Daoy (cell line): ENCODE measurements at places on chromosomes 16 and 17.

GRCh38 chr16:60459463-60459862, 1576.8 kb downstream of the CDH8 start:
- DNase-seq: no peak

DNA sequence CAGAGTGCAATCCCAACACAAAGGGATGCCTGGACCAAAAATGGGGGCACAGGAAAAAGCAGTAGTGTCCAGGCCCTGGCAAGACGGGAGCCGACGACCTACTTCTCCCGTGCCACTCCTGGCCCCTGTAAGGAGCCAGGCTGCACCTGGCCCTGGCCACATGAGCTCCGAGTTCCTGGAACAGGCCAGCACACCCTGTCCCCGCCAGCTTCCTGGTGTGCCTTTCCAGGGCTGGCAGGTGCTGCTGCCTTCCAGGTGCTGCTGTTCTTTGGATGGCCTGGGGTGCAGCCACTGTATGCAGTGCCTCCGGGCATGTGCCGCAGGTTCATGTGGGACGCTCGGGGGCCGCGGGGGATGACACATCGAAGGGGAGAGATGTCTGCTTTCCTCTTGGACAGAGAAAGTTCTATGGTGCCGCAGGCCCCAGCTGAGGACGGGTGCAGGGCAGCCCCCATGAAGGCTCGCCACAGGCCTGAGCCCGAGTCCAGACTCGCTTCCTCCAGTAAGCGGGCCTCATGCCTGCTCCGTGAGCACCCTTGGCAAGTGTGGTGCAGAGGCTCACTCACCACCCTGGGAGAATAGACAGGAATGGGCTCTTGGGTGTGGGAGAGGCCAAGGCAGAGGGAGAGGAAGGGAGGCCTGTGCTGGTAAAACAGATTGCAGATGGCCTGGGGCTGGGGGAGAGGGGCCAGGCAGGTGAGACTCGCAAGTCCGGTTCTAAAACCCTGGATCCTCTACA, 54.7 kb upstream of the FASN start:
- DNase-seq: no peak

DNA sequence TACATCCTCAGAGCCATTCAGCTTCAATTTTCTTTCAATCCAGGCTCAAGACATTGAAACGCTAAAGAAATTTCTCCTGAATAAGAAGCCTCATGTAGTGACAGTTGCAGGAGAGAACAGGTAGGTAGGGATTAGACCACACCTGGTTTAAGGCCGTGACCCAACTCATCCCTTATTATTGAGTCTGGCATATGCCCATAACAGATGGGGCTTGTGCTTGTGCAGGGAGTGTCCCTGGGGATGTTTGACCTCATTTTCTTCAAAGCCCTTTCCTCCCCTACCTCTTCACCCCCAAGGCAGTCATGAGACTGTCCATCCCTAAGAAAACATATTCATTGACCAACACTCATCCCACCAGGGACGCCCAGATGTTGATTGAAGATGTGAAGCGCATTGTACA, 24.3 kb downstream of the SUPT6H start:
- DNase-seq: no peak

DNA sequence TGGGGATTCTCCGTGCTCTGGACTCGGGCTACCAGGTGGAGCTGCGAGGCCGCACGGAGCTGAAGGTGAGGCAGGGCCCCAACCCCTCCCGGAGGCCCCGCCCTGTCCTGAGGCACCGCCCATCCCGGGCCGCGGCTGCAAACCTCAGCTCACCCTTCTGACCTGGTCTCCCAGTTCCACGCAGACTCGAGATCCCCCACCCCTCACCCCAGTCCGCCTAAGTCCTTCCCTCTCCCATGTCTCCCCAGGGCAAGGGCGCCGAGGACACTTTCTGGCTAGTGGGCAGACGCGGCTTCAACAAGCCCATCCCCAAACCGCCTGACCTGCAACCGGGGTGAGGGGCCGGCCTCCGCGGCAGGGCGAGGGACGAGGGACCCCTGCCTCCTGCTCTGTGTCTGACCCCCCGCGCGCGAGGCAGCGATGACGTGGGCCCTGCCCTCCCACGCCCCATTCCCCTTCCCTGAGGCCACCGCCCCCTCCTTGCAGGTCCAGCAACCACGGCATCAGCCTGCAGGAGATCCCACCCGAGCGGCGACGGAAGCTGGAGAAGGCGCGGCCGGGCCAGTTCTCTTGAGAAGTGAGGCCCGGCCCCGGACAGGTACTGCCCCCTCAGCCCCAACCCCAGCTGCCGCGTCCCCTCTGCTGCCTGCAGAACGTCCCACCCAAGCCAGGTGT, 13.7 kb downstream of the GUCY2D start:
- DNase-seq: peak; percentile 13

DNA sequence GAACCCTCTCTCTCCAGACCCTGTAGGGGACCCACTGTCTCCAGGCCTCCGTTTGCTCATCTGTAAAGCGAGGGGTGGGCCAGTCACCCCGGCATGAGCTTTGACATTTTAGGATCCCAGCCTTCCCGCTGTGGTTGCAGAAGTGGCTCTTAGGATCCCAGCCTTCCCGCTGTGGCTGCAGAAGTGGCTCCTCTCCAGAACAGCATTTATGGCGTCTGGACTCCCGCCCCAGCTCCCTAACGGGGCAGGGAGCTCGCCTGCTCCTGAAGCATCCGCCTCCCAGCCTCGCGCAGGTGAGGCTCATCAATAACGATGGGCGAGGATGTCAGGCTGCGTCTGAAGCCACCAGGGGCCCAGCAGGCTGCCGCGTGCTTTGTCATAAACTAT, 222.3 kb upstream of the TNRC6C start:
- no peak for DNase-seq

DNA sequence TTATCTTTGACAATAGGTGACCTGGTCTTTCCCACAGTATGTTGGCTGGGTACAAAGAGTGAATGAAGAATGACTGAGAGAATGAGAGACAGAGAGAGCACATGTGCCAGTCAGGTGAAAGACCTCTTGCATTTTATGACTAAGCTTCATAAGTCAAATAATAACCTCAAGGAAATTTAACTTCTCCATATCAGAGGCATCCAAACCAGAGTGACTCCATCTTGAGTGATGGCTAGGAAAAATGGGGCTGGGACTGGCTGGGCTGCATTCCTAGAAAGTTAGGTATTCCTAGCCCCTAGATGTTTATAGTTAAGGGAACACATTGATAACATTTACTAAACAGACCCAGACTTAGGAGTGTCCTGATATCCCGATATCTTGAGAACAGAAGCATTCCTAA, 3.9 kb upstream of the RBL2 start:
- DNase-seq: no peak

DNA sequence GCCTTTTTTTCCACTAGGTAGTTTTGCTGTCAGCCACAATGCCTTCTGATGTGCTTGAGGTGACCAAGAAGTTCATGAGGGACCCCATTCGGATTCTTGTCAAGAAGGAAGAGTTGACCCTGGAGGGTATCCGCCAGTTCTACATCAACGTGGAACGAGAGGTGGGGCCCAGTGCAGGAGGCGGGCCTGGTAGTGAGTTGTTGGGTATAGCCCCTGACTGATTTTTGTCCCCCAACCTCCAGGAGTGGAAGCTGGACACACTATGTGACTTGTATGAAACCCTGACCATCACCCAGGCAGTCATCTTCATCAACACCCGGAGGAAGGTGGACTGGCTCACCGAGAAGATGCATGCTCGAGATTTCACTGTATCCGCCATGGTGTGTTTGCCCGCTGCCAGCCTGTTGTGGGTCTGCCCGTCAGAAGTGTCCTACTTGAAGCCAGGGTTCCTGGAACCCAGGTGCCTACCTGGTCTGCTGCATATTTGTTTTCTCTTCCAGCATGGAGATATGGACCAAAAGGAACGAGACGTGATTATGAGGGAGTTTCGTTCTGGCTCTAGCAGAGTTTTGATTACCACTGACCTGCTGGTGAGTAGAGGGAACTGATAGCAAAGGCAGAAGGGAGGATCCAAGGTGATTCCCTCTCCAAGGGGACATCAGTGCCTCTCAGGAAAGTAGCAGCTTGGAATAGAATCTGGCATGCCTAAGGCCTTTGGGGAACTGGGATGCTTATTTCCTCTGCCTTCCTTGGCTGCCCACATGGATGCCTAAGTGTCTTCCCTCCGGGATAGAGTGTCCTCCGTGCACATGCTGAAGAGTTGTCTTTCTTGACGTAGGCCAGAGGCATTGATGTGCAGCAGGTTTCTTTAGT, 1.9 kb upstream of the CD68 start:
- no peak for DNase-seq

DNA sequence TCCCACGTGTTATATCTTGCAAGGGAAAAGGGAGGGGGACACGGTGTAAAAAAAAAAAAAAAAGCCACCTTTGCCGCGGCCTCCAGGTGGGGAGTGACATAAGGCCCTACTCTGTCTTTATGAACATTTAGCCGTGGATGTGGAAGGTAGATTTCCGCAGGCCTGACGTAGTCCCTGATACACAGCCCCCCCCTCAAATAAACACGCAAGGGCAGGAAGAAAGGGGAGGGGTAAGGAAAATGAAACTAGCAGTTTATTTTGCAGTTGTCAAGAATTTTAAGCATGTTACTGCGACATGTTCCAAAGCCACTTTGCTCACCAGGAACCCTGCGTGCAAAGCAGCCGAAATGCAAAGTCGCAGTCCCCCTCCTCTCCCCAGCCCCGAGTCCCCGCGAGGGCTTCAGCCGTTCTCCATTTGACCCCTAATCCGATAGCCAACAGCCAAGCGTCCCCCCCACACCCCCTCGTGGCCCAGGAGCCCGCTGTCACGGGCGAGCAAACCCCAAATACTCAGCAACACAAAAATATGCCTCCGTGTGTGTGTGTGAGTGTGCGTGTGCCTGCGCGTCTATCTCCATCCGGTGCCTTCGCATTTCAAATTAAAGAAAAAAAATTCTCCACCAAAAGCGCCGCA, 1.2 kb downstream of the CBX4 start:
- no peak for DNase-seq

DNA sequence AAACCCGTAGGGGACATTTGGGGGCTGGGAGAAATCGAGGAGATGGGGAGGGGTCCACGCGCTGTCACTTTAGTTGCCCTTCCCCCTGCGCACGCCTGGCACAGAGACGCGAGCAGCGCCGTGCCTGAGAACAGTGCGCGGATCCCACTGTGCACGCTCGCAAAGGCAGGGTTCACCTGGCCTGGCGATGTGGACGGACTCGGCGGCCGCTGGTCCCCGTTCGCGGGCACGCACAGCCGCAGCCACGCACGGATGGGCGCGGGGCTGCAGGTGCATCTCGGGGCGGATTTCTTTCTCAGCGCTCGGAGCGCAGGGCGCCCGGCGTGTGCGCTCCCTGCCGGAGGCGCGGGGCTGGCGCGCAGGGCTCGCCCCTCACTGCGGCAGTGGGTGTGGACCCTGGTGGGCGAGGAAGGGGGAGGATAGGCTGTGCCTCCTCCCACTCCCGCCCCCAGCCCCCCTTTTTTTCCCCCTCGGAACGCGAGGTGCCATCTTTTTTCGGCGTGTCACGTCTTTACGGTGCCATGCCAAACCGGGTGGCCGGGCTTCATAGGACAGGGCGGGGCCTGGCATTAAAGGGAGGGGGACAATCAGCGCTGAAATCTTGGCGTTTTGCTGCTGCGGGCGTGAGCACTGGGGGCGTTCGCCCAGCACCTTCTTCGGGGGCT, 1.1 kb downstream of the MAPT start:
- DNase-seq: peak; percentile 31

- no peak for DNase-seq
Observed at GRCh38 chr17:82465023-82465603, 6.6 kb downstream of the NARF start.
